Stimulated activated memory B cell treated with anti-CD40 and anti-IgM and Interleukin-4, amounts not matched to agents 10 μg/mL and 1 μg/mL and 100 μg/mL, for 72 hours (primary cell): ENCODE measurements at places on chromosomes 6 and 20.
A peak's percentile ranks its signal among the peaks of the same experiment; 100 is the strongest.

DNA sequence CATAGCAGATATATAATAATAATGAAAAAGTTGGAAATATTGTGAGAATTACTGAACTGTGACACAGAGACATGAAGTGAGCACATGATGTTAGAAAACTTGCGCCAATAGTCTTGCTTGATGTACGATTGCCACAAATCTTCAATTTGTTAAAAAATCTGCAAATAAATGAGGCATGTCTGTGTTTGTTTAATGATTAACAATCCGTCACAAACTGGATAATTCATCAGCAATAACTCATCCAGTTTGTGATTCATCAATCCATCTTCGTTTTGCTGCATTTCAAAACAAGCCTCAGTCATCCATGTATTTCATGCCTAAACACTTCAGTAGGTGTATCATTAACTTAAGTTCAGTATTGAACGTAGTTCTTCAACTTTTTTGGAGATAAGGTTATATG is 25.5 kb upstream of the SMIM26 start:
- no peak for ATAC-seq

- ATAC-seq = no peak
Observed at GRCh38 chr20:53055367-53056067, 83.4 kb downstream of the TSHZ2 start.

- ATAC-seq = peak; percentile 17
Observed at GRCh38 chr6:33632558-33633039, 11.5 kb downstream of the ITPR3 start.

DNA sequence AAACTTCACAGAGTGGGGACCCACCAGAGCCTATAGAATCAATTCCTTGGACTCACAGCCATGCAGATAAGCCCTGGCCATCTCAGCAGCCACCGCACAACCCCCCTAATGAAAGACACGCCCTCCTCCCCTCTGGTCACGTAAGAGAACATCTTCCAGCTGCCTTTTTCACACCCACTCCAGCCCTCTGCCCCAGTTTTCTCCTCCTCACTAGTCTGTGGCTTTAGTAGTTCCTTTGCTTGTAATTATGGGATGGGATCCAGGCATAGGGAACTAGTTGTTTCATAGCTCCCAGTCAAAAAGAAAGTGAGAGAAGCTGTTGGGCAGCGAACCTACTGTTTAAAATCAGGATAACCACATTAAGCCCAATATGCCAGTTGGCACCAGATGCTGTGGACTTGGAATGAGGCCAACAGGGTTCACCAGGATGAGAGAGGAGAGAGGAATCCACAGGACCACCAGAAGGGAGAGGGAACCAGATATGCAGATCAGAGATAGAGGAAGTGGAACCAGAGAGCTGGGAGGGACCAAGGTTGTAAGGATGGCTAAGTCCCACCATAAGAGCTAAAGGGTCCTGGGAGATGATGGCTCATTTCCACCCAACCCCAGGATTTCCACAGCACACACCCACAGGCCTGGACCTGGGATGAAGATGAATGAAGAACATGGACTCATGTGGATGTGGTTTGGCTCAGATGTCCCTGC is 9.0 kb upstream of the BTN3A1 start:
- peak; percentile 46 for ATAC-seq
